H9 (cell line): ENCODE measurements at places on chromosomes 6 and 20.
A peak's percentile ranks its signal among the peaks of the same experiment; 100 is the strongest.

- no peak for DNase-seq
These were observed 43.6 kb downstream of the REPS1 start for GRCh38 chr6:138944412-138944811.

- no peak for DNase-seq
These were observed 20.5 kb downstream of the CPNE5 start for GRCh38 chr6:36818756-36819155.

- DNase-seq = no peak
These were observed 235.0 kb downstream of the GMPR start for GRCh38 chr6:16473184-16473907.

GRCh38 chr6:73801652-73802268, 105.8 kb downstream of the CD109 start:
- no peak for DNase-seq

GRCh38 chr6:154390034-154390433, 33.4 kb upstream of the IPCEF1 start:
- DNase-seq = no peak

- no peak for DNase-seq
These were observed 576.2 kb downstream of the DHX35 start for GRCh38 chr20:39538317-39538716.

GRCh38 chr6:43647613-43648012, 2.8 kb downstream of the RSPH9 start:
- DNase-seq = no peak

DNA sequence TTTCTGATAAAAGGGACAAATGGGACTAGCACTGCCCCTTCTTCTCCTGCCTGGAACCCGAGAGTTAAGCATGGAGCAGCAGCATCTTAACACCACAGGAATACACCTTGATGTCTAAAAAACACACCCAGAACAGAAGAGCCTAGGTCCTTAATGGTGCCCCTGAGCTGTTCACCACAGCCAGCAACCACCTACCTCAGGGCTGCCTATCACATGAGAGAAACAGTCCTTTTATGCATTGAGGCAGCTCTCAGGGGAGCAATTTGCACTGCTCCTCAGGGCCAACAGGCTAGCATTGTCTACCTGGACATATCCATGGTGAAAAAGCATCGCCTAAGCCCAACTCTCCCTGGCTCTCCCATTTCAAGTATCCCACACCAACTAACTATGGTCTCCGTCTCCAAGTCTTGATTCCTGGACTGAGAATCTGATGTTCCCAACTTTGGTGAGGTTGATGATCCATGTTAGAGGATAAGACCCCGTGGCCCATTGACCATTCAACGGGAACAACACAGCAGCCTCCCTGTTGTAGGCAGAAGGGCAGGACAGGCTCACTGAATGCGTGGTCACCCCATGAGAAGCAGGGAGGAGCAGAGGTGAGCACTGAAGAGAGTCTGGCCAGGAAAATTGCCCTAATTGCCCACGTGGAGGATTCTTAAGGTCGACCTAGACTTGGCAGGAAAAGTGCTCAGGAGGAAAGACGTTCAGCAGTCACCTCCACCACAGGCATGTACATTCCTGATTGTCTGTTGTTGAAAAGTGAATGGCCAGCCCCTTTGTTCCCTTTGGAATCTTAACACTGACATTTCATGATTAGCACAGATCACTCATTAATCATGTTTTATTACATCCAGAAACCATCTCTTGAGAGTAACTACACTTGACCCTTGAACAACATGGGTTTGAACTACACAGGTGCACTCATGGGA, 4.2 kb upstream of the APMAP start:
- DNase-seq = peak; percentile 8

- DNase-seq = no peak
These were observed 76.6 kb upstream of the RBM24 start for GRCh38 chr6:17204533-17204932.

DNA sequence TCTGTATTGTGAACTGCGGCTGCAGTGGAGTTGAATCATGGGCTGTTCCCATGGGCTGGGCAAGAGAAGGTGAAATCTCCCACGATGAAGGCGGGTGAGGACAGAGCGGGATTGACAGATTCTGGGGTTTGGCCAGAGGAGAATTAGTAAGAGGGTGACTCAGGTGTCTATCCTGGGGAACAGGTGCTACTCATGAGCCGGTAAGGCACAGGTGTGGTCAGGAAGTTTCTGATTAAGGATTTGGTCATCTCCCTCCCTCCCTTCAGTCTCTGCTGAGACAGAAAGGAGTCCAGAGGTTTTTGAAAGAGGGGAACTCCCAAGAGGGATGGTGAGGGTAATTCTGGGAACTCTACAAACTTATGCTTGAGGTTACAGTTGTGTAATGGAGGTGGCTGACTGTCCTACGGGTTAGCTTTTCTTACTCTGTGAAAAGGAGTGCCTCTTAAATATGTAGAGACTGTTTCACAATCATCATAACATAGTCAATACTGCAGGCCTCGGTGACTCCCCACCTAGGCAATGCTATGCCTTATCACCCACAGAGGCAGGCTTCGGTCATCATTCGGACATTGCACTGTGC, 31.5 kb downstream of the SERPINB1 start:
- no peak for DNase-seq

DNA sequence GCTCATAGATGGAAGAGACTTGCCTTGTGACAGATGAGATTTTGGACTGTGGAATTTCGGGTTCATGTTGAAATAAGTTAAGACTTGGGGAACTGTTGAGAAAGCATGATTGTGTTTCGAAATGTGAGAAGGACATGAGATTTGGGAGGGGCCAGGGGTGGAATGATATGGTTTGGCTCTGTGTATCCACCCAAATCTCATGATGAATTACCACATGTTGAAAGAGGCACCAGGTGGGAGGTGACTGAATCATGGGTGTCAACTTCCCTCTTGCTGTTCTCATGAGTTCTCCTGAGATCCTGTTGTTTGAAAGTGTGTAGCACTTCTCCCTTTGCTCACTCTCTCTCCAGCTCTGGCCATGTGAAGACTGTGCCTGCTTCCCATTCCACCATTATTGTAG, 17.9 kb downstream of the AHI1 start:
- no peak for DNase-seq

DNA sequence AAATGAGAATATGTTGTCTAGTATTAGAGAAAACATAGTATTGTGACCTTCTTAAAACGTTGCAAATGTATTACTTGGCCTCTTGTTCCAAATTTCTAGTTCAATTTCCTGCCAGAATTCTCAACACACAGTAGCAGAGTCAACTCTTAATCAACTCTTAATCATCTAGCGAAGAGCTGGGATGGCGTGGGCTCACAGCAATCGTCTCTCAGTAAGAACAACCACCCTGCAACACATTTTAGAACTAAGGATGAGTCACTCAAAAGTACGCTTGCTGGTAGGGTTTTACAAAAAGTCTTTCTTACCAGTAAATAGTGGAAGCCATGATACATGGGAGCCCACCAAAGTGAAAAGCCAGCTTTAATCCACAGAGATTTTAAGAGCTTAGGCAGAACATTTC, 24.6 kb downstream of the GPR6 start:
- DNase-seq = no peak
